HCT116 (cell line): ENCODE measurements at places on chromosomes 7 and 10.

GRCh38 chr10:117502421-117503243 lies 39.9 kb upstream of the EMX2 start:
- DNase-seq = no peak

DNA sequence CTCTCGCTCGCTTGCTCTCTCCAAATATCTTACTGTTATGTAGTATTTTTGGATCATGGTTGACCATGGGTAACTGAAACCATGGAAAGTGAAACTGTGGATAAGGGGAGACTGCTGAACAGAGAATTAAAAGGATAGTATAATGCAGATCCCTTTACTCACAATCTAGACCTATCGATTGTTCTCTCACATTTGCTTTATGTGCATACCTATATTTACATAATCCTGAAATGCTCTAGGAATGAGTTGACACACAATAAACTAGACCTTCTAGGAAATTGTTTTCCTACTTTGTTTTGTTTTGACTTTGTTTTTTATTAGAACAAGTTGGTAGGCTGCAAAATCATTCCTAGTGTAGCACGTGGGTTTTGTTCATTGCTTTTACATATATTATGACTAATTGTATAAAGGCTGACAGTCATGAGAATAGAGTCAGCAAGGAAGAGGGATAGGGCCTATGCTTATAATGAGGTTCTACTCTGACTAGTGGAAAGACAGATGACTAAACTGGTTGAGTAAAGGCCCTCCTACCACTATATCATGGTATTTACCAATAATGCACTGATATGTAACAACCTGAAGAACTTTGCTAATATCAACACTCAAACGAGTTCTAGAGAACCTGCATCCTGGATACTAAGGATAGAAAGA lies 175.3 kb upstream of the TARP start:
- DNase-seq = no peak

DNA sequence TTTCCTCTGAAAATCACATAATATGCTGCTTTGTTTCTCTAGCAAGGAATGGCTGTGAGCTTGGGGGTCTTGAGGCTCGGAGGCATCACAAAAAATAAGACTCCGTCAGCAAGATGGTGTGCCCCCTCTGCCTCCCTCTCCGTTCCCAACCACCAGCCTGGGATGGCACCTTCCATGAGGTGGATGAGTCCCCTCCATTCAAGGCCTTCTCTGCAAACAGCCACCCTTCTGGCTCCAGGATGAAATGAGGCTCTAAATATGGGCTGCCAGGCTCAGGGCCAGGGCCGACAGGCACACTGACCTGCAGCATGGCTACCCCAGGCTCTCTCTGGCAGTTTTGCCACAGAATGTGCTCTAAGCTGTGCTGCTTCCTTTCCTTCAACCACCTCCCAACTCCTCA lies 521.5 kb downstream of the PTPRN2 start:
- DNase-seq = no peak

DNA sequence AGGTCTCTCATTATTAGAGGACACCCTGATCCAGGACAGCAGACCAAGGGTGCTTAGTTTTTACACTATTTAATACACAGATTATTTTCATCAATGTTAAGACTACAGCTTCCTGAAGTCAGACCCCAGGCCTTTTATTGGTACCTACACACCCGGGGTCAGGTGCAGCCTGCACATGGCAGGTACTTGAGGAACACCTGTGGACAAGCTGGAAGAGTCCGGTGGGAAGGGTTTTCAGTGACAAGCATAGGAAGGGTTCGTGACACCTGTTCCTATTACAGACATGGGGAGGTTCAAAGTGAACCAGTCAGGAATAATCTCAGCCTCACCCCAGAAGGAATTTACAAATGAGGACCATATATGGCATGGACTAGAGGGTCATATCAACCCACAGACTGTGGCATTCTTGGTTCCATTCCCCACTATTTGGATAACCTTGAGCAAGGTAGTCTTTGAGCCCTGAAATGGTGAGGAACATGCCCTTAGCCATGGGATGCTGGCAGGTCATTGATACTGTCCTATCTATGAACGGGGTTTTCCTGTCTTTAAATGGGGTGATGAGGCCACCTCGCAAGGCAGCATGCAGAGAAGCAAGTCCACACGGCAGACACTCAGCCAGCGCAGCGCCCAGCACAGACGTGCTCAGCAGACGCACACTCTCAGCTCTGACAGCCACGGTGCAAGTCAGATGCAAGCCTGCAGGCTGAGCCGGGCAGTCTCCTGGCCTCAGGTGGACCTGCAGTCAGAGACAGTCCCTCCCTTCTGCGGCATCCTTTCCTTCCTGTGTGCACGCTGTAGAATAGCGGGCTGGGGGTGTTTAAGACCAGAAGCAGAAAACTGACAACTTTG lies 624.9 kb downstream of the PTPRN2 start:
- DNase-seq = no peak

DNA sequence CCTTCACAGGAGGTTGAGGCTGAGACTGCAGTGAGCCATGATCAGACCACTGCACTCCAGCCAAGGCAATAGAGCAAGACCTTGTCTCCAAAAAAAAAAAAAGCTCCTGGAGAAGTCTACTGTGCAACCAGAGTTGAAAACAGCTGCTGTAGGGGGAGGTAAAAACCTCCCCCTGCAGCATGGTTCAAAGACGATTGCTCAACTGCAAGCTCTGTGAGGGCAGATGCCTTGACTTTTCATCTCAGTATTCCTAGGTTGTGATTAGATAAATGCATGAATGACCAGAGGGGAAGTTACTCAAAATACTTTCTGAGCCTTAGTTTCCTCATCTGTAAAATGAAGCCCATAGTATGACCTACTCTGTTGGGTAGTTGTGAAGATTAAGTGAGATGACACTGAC lies 25.0 kb upstream of the PPA1 start:
- no peak for DNase-seq

GRCh38 chr10:85604884-85605283 lies 761.7 kb downstream of the GRID1 start:
- no peak for DNase-seq

DNA sequence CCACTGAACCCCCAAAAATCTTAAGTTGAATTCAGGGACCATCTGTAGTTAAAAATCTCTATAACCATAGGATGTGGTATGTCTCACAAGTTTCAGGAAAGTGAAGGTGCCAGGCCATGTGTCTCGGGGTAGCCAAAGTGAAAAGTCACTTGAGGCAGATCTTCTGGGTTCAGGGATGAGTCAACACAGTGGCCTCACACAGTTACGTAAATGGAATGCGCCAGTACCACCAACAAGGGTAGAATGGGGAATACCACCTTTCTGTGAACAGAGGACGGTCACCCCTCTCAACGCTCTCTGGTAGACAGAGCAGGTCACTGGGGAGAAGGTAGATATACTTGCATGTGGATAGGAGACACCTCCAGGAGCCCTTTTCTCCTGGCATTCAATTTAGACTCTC lies 71.4 kb downstream of the ELMO1 start:
- no peak for DNase-seq

GRCh38 chr7:49172639-49173038 lies 248.3 kb downstream of the CDC14C start:
- no peak for DNase-seq

DNA sequence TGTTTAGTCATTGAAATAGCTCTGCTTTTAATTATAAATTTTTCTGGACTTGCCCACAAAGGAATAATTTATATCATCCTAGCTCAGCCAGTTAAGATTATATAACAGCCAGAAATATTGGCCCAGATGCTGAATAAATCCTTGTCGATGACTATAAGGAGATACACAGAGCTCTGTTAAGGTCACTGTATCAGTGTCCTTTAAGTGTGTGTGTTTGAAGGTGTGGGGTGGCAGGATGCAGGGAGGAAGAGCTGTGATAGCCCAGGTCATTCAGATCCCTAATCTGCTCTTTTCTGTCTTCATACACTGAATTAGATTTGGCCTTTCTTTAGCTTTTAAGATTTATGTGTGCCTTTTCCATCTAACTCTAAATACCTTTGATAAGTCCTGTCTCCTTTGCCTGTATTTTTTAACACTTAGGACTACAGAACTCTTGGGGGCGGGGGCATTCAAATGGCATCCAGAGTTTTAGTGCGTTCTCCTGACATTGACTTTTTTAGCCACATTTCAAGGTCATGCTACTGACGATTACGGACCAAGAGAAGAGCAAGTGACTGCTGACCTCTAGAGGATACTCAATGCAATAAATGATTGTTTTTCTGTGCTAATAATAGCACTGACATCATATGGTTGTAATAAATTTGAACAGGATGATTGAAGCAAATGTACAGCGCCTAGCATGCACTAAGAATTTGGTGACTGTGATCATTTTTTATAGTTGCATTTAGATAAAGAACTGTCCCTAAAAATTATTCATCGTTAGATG lies 172.3 kb downstream of the CACNB2 start:
- peak; percentile 15 for DNase-seq

DNA sequence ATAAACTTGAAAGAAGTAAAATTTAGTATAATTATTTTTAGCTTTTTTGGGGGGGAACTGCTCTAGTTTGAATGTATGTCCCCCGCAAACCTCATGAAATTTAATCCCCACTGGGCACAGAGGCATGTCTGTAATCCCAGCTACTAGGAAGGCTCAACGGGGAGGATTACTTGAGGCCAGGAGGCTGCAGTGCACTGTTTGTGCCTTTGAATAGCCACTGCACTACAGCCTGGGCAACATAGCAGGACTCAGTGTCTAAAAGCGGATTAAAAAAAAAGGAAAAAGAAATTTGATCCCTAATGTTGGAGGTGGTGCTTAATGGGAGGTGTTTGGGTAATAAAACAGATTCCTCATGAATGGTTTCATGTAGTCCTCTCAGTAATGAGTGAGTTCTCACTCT lies 43.1 kb upstream of the PHF14 start:
- DNase-seq = no peak

- DNase-seq = no peak
Observed at GRCh38 chr10:35153716-35154115, 27.1 kb downstream of the CREM start.

DNA sequence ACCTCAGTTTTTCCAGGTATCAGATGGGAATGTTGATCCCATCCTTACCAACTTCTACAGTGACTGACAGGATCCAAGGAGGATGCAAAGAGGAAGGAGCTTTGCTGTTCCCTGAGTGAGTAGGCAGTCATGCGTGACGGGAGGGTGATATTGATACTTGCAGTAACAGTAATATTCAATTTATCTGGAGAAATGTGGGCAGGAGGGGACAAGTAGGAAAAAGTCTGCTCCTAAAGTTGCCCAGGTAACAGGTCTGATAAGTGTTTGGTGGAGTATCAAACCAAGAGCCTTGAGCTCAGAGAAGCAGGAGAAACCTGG lies 3.3 kb upstream of the ZCCHC24 start:
- DNase-seq = no peak

DNA sequence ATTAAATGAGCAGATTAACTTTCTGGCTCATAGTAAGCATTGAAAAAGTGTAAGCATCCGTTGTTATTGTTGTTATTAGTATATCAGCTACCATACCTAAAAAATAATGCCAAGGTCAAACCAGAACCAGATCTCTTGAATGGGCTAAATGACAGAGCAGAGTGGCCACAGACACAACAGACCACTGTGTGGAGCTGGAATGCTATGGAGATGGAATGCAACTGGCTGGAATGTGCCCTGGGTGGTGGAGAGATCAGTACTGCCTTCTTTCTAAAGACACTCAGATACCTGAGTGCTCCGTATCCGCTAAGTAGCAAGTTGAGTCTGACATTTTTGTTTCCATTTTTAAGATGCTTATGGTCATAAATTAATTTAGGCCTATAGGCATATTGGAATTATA lies 20.5 kb upstream of the DNAJB12 start:
- DNase-seq = no peak

- no peak for DNase-seq
Observed at GRCh38 chr7:17682586-17682985, 257.7 kb downstream of the SNX13 start.

GRCh38 chr10:13634207-13634606 lies 47.4 kb downstream of the PRPF18 start:
- no peak for DNase-seq

- no peak for DNase-seq
Observed at GRCh38 chr10:61108915-61109314, 164.9 kb upstream of the RHOBTB1 start.

GRCh38 chr10:86480571-86480970 lies 41.0 kb downstream of the WAPL start:
- no peak for DNase-seq

DNA sequence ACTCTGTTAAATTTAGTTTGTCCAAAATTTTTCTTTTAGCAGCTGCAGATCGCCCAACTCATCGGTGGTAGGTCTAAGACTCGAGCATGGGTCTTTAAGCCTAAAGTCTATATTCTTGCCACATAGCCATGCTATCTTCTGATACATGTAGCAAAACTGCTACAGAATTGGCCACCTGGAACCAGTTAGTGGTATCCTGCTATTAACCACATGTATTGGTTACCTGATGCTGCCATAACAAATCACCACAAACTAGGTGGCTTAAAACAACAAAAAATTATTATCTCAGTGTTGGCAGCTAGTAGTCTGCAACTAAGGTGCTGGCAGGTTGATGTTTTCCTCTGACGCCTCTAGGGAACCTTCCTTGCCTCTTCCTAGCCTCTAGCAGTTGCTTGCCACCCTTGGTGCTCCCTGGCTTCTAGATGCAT lies 96.7 kb upstream of the PIK3CG start:
- DNase-seq = no peak

- no peak for DNase-seq
Observed at GRCh38 chr7:2214636-2215035, 18.1 kb downstream of the MAD1L1 start.

DNA sequence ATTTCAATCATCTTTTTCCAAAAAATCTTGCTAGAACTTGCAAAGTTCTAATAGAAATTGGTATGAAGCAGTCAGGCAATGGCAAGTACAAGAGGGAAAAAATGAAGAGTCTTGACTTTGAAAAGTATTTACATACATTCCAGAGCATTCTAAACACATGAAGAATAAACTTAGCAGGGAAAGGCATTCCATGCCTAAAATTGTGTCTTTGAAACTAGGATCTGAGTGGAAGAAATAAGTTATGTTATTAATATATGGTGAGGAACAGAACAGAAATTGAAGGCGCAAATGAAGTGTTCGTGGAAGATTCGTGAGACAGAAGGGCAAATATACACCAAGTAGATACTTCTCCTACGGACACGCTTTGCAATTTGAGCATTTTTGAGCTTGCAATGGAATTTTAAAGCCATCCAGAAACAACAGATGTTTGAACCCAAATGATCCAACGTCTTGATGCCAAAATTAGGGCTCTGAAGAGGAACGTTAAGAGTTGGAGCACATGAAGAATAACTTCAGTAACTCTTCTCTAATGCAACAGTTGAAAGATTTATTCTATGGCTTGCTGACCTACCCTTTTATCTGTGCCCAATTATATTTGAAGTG lies 40.6 kb upstream of the SEPTIN7 start:
- DNase-seq = no peak

- DNase-seq = no peak
Observed at GRCh38 chr10:8187171-8187666, 132.7 kb downstream of the GATA3 start.
